Stimulated activated CD4-positive, alpha-beta T cell treated with anti-CD3 and anti-CD28 coated beads, Interleukin-12 subunit alpha, Interleukin-12 subunit beta, amount 100 ng/mL, for 24 hours (primary cell): ENCODE measurements at places on chromosomes 2 and 18.

DNA sequence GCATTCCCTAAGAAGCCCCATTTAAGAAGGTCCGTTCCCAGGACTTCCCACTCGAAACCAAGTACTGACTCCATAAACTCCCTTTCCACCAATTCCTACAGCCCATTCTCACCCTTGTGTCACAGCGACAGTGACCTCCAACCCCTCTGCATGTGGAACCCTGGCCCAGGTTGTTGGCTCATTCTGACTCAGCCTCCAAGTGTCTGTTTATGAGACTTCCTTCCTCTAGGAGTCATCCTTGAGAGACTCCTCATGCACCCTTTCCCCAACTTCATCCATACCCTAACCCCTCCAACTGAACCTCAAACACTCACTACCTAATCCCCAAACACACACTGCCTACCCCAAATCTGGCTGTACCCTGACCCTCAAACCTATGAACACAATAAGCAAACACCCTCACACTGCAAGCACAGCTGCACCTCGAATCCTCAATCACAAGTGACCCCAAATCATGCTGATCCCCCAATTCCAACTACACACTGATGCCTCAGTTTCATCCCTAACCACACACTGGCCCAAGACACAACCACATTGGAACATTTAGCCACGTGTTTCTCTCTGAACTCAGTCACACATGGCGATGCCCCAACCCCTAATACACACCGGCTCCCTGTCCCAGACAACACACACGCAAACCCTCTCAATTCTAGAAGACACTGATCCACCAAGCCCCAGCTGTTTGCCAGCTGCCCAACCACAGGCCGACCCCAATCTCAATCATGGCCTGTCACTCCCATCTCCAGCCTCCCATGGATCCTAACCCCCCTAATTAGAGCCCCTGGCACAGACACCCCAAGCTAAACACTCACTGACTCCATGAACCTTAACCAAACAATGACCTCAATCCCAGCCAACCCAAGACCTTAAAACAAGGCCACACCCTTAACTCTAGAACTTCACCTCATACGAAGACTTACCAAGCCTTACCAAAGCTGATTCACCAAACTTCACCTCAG, 219.6 kb downstream of the CYP26B1 start:
- DNase-seq: no peak

- no peak for DNase-seq
These were observed 444.1 kb upstream of the SMIM21 start for GRCh38 chr18:75871596-75871995.

- no peak for DNase-seq
These were observed 81.4 kb upstream of the CABLES1 start for GRCh38 chr18:23053776-23054457.

DNA sequence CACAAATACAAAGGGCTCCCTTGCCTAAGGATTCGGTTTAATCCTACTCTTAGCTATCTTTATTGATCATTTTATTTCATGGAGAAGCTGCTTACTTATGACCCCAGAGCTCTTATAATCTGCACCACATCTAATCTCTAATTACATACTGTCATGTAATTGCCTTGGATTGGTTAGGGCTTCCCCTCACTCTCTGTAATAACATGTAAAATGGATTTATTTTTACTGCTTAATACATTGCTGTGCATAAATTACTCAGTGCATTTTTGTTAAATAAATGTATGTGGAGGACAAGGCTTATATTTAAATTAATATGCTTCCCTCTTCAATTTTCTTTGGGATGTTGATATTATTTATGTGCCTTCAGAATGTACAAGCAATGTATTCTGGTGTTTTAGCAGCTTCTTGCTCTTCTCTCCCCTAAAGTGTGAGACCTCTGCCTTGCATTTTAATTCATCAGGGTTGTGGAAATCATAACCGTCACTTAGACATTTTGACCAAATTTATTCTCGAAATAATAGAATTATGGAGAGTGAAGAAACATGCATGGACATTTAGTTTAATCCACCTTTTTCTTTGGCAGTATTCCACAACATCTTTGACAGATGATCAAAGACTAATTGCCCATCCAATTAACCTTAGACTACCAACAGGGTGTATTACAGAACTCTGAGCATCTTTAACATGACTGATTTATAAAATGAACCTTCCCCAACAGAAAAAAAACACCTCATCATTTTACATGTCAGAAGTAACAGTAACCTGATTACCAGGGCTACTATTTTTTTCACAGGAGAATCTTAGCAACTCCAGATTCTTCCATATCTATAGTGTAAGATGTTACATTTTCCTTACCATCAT, 692.6 kb downstream of the LRRTM4 start:
- DNase-seq: no peak

DNA sequence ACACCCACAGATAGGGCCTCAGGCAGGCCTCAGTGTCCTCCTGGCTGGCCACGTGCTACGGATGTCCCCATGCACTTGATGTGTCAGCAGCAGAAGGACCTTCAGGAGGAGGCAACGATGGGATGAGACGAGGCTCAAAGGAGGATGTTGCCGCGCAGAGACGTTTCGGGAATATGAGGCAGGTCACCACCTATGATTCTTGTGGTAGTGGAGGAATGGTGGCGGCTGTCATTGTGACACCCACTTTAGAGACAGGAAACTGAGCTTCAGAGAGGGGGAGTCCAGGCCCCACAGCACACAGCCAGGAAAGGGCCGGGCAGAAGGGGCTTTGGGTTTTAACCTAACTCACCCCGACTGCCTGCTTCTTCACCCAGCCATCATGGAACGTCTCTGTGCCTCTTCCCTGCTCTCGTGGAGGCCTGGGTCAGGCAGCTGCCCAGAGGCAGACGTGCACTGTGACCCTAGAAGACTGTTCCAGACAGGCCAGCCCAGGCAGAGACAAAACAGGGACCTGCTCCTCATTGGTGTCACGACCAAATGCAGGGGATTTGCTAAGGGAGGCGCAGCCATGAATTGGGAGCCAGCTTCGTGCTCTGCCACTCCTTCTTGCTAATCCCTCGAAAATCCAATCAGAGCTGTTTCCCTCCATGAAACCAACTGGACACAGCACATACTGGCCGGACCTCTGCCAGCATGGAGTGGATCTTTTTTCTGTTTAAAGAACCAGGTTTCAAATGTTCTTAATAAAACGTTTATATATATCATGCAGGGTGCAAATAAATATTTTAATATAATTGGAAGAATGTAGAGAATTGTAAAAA, 169.2 kb downstream of the ASB1 start:
- DNase-seq: no peak

DNA sequence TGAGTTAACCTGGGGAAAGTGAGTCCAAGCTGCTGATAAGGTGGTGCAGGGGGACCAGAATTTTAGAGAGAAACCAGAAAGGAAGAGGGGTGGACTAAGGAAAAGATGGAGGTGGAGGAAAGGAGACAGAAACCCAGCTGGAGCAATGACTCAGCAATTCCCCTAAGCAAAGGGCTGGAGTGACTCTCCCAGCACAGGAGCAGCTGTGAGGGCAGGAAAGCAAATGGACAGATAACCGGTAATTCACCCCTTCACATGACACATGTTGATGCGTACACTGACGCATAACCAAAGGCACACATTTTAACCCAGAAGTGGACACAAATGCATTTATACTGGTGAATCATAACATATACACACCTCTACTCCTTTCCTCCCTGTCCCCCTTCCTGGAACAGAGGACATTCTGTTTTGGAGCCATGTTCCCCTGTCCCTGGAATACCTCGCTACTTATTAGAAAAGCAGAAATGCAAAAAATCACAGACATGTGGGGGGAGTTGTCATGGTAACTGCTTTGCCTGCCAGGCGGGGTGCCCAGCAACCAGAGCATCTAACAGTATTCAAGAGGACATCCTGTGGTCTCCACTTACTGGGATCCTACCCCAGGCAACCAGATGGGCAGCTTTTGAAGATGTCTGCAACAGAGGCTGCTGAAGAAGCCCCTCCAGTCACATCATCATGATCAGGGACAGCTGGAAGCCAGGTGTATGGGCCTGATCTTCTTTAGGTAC, 4.7 kb downstream of the CDK5R2 start:
- no peak for DNase-seq

DNA sequence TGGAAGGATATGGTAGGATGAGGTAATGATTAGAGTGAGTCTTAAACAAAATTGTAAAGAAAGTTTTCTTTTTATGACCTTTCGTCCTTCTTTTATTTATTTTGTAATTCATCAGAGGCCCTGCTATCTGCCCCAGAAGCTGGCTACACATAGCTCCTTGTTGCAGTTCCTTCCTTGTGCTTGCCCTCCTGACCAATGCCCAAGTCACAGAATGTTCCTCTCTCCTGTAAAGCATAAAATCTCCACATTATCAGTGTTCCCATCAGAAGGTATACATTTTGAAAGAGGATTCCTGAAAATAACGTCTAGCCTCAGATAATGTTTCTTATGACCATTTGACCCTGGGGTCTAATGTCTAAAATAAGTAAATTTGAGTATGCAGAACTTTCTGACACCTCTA, 78.3 kb downstream of the RND3 start:
- no peak for DNase-seq

DNA sequence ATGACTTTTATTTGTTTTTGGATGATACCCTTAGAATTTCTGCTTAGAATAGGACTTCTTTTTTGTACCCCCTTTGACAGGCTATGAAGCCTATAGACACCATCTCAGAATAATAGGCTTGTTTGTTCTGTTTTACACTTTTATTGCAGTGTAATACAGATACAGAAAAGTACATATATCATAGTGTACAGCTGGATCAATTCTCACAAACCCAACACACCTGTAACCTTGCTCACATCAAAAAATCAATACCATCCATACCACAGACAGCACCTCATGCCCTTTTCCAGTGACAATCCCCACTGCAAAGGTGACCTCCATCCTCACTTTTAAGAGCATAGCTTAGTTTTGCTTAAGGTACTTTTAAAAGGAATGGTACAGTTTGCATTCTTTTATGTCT, 14.8 kb downstream of the EML6 start:
- DNase-seq: no peak

DNA sequence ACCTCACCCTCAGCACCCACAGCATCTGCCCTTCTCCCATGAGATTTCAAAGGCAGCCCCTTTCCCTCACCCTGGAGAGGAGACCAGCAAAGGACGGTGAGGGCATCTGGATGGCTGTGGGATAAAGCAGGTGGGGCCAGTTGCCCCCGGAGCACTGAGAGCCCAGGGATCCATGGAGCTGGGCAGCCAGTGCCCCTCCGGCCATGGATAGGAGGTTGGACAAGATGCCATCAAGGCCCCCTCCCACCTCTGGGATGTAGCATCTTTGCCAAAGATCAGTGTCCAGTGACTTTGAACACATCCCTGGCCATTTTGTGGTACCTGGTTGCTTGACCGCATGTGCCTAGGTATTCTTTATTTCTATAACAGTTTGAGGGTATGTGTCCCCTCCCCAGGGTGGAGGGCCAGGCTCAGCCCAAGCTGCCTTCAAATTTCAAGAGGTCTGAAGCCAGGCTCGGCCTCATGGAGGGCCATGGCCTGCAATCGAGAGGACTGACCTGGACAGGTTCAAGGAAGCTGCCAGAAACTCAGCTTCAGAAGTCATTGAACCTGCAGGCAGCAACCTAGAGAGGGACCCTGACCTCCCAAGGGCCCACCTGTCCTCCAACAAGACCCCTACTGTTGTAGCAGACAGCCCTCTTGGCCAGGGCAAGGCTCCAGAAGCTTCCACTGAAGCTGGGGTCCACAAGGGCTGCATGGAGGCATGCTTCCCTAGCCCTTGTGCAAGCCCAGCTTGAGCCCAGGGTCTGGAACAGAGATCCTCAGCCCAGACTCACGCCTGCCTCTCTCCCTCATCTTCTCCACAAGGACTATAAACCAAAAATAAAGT, 55.5 kb upstream of the BIN1 start:
- DNase-seq: no peak

DNA sequence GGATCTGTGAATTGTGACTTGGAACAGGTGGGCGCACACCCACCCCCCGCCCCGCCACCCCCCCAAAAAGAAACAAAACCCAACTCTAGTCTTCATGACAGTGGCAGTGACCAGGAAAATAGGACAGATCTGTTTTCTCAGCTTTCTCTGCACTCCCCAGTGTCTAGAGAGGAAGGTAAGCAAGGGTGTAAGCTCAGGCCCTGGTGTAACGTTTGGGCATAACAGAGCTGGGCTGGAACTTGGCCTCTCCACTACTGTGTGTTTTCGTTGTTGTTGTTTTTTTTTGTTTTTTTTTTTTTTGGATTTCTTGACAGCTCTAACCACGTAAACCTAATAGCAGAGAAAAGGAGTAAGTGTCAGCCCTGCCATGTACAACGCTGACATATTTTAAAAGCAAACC, 1160.8 kb downstream of the DPP10 start:
- DNase-seq: no peak

DNA sequence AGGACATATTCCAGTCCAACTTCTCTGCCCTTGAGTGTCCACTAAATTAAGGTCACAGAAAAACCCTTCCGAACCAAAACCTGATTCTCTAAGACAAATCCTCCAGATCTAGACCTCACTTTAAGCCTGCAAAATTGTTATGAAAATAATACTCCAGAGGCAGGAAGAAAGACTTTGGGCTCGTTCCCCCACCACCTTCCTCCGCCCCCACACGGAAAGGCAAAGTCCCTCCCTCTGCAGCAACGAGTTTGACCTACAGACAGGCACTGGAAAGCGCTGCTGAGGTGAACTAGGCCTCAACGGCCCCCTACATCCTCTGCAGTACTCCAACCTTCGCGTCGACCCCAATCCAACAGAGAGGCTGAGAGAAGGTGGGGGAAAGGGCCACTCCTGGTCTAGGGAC, 808 bp downstream of the ATP5MC3 start:
- peak; percentile 57 for DNase-seq

DNA sequence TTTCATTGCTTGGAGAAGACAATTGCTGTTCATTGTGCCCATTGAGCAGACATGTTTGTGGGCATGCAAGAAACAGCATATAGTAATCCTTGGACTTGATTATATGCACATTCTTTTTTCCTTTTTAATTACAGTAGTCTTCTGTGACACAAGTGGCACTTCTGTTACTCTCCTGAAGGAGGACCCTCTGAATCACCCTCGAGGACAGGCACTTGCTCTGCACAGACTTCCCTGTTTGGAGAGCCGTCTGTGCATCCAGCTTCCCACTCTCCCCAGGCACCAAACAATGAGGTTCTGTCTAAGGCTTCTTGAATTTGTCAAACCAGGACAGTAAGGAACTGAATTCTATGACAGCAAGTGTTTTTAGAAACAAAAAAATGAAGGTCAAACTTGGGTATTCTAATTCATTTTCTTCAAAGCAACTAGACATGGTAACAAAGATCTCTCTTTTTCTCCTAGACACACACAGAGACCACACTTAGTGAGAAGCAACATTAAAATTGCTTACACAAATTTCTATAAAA, 844.6 kb upstream of the ID2 start:
- no peak for DNase-seq

DNA sequence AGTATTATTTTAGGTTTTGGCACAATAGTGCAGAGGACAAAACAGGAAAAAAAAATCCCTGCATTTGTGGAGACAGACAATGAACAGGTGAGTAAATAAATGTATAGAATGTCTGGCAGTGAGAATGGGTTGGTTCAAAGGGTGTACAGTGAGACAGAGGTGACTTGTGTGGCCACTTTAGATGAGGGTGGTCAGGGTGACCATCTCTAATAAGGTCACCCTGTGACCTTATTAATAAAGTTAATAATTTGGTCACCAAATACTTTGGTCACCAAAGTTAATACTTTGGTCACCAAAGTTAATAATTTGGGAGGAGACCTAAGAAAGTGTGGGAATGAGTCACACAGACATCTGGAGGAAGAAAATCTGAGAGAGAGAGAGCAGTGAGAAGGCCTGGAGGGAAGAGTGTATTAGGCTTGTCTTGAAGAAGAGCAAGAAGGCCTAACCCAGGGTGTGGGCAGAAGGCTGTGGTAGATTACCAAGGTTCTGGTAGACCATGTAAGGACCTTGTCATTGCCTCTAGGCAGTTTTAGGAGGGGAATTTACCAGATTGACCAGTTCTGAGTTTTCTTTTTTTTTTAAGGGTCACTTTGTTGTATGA, 1368.4 kb upstream of the CELF4 start:
- no peak for DNase-seq

- no peak for DNase-seq
These were observed 177.9 kb downstream of the FAM124B start for GRCh38 chr2:224223851-224224555.
